Heart left ventricle (tissue), 16 donors: ENCODE measurements at places on chromosomes 16 and 17. TPM values are rescaled to one million over a fixed set of nuclear protein-coding genes. Genes with fewer than 3 reads are reported as not detected.

GRCh38 chr16:62018301-62019060, 17.8 kb downstream of the CDH8 start:
- no peak for DNase-seq

- DNase-seq: no peak
Observed at GRCh38 chr16:27980919-27981700, 82.4 kb downstream of the GSG1L start.

DNA sequence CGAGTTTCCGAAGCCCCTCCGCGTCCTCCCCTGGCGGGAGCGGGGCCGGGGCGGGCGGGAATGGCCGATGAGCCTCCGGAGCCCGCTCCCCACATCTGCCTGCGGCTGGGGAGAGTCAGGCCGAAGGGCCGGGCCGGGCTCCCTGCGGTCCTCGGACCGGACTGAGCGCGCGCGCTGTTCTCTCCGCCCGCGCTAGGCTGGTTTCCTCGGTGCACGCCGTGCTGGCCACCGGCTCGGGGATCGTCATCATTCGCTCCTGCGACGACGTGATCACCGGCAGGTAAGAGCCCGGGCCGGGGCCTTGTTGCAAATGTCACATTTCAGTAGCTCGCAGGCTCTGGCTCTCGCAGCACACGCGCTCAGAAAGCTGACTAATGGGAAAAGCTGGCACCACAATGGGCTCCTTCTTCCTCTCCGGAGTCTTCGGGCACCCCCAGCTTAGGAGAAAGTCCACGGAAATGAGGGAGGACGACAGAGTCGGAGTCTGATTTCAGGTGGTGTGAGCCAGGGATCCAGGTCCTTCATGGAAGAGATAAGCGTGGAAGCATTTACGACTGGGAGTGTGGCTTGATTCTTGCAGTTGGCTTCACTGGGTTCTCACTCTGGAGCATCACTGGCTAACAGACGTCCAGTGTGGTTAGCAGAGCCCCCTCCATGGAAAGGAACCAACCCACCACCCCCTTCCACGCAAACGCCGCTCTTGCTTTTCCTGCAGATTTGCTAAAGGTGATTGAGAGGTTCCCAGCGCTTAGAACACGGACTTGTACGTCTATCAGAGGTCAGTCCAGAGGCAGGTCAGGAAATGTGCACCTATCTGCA, 715 bp downstream of the TLCD3A start:
- no peak for DNase-seq

- no peak for DNase-seq
Observed at GRCh38 chr16:2004795-2005517, 4.7 kb downstream of the ZNF598 start.

GRCh38 chr17:41885733-41886132, 20.5 kb upstream of the KLHL11 start:
- no peak for DNase-seq

- DNase-seq: no peak
Observed at GRCh38 chr16:81449899-81450608, 5.4 kb downstream of the CMIP start.

- DNase-seq: no peak
Observed at GRCh38 chr17:31405890-31406371, 14.5 kb downstream of the RAB11FIP4 start.

DNA sequence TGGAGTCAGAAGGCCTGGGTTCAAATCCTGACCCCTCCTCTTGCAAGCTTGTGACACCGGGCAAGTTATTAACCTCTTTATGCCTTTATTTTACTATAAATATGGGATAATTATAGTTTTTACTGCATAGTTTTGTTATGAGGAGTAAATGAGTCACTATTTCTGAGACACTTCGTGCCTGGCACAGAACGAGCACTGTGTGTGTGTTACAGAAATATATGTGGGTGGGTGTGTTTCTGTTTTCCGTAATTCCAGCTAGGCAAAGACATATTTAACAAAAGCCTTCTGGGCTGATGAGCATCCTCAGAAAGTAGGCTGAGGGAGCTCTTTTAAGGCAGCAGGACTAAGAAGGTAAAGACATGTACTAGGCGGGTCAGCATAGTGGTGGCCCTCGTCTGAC, 417.9 kb downstream of the MAF start:
- no peak for DNase-seq

- no peak for DNase-seq
Observed at GRCh38 chr17:72219137-72219823, 98.5 kb downstream of the SOX9 start.

GRCh38 chr16:6495486-6496210, 837.0 kb upstream of the RBFOX1 start:
- no peak for DNase-seq

- DNase-seq: no peak
Observed at GRCh38 chr17:63279498-63280230, 166.4 kb downstream of the CYB561 start.

DNA sequence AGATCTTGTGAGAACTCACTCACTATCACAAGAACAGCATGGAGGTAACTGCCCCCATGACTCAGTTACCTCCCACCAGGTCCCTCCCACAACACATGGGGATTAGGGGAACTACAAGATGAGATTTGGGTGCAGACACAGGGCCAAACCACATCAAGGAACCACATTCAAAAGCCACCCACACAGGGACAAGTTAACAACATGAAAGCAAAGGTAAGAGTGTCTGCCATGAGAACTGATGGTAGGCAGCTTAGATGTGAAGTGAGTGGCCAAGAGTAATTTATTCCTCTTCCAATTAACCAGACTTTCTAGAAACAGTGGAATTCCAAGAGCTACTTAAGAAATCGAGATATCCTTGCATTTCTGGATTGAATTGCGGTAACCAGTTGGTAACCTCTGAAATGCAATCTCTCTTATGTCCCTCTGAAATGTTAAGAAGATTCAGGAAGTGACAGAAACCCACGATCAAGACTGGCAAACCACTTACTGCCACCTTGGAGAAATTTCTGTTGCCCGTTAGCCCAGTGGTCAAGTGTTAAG, 167.4 kb upstream of the CACNG5 start:
- no peak for DNase-seq

DNA sequence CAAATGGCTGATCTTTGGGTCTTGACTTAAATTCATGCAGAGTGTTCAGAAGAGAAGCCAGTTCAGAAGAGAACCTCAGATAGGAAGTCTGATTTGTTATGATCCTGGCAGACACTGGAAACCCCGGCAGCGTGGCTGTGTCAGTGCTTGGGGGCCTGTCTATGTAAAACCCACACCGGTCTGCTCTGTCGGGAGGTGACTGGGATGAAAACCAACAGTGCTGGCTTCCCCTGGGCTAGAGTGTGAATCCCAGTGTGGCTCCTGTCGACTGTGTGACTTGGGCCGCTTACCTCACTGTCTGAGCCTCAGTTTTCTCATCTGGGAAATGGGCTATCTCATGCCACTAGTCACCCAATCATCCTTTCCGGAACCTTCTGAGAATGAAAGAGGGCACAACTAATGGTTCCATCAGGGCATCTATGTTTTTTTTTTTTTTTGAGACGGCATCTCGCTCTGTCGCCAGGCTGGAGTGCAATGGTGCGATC, 92.4 kb downstream of the FOXL1 start:
- DNase-seq: no peak

GRCh38 chr17:58527949-58528348, 13.5 kb upstream of the MTMR4 start:
- no peak for DNase-seq

DNA sequence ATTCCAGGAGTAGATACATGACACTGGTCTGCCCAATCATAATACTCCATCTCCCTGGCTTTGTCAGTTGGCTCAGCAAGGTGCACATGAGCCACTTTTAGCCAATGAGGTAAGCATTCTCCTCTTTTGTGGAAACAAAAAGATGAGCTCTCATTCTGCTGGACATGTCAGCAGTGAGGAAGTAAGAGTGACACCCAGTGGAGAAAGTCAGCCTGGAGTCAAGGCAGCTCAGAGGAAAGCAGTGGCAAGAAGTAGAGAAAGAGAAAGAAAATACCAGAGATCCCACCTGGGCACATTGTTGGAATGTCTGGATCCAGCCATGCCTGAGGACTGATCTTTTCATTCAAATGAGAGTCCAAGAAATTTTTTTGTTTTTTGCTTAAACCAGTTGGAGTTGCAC, 496.9 kb upstream of the C16orf82 start:
- no peak for DNase-seq

- no peak for DNase-seq
Observed at GRCh38 chr17:80856863-80857755, 134.5 kb upstream of the CHMP6 start.

GRCh38 chr17:45170931-45171337, 9.3 kb downstream of the HEXIM2 start:
- DNase-seq: peak; percentile 53

DNA sequence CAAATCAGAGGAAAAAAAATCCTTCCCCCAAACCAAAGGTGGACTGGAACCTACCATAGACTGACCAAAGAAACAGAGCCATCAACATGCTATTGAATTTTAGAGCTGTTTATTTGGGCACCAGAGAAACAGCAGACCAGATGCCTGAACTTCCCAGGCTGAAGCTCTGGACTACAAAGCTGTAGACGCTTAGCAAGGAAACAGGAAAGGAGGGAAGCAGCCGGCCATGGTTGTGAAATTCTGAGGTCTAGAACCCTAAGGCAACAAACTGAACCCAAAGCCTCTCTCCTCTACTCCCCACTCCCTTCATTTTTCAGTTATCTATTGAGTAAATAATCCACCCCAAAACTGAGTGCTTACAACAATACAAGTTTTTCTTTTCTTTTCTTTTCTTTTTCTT, 45.4 kb upstream of the MEIOC start:
- DNase-seq: no peak

GRCh38 chr17:63579633-63580032, 21.1 kb upstream of the TACO1 start:
- DNase-seq: no peak

DNA sequence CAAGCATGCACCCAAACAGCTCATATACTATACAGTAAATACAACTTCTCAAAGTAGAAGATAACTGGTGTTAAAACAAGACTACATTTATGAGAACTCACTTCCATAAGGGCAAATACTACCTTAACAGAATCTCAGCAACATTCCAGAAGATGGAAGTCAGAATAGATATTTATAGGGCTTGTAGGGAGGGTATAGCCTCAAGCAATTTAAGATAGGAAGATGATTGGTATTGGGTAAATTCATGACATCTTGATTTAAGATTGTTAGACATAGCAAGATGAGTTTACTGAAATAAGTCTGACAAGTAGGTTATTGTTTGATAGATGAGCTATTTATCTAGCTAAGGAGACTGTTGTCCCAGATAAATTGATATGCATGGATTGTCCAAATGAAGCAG, 250.2 kb downstream of the CDH13 start:
- no peak for DNase-seq

GRCh38 chr16:24671455-24671954, 57.9 kb upstream of the TNRC6A start:
- no peak for DNase-seq

- peak; percentile 82 for DNase-seq
Observed at GRCh38 chr16:86929057-86929871, 350.9 kb downstream of the FOXL1 start.

DNA sequence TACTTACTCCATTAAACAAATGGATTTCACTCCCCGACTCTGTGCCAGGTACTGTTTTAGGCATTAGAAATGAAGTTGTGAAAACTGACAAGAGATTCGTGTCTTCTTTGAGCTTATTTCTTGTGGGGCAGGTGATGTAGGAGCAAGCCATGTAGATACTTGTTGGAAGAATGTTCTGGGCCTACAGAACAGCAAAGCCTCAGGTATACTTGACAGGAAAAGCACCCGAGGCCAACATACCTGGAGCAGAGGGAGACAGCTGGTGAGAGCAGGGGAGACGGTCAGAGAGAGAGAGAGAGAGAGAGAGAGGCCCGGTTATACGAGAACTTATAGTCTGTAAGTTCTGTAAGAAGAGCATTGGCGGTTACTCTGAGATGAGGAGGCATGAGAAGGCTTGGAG, 110.8 kb downstream of the FTO start:
- no peak for DNase-seq

GRCh38 chr17:61877837-61878236, 14.5 kb upstream of the BRIP1 start:
- DNase-seq: no peak

- DNase-seq: no peak
Observed at GRCh38 chr17:80244871-80245509, 15.7 kb upstream of the RNF213 start.

DNA sequence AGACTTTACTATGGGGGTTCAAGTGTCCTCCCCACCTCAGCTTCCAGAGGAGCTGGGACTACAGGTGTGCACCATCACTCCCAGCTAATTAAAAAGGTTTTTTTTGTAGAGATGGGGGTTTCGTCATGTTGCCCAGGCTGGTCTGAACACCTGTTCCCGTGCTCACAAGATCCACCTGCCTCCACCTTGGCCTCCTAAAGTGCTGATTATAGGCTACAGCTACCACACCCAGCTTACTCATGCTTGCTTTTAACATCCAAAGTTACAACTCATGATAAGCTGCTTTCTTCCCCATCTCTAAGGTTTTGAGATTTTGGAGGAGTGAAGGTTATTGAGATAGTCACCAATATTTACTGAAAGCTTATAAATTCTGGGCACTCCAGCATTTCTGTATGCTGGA, 2.6 kb downstream of the NUP88 start:
- DNase-seq: no peak

DNA sequence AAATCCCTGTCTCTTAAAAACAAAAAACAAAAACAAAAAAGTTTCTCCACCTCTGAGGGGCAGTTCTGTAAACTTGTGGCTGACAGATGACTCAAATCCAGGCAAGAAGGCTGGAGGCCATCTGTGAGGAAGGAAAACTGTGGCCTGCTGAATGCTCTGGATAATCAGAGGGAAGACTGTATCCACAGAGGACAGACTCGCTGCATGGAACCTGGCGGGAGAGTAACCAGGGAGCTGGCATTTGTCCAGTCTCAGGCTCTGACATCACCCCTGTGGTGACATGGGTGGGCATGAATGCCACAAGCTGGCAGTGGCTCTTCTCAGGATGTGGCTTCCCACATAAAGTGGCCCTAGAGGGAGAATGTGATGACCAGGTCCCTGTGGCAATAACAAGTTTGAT, 2.8 kb upstream of the KSR1 start:
- no peak for DNase-seq

GRCh38 chr17:28482551-28483199, 9.2 kb downstream of the SLC13A2 start:
- no peak for DNase-seq

GRCh38 chr17:76164331-76164730, 23.3 kb upstream of the FOXJ1 start:
- no peak for DNase-seq

DNA sequence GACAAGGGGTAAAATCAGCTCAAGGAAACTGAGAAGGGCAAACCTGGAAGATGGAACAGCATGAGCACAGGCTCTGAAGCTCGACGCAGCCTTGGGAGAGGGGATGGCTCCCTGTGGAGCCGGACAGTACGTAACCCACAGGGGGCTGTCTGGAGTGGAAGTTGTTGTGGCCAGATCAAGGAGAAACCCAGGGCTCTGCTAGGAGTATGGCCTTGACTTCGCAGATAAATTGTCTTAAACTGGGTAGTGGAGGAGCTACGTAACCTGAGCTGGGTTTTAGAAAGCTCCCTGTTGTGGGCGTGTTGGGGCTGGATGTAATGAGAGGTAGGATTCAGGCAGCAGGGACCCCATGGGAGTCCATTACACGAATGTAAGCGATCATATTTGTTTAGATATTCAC, 25.5 kb upstream of the AXIN2 start:
- DNase-seq: no peak

Gene CD300E
- 0.30 TPM for polyA plus RNA-seq

Gene MYADML2
- 7.4 TPM for polyA plus RNA-seq

Gene GNG13
- polyA plus RNA-seq: not detected

Gene MYO18A
- polyA plus RNA-seq: 83.5 TPM

Gene MMP28
- polyA plus RNA-seq: 3.4 TPM

Gene TBC1D28
- polyA plus RNA-seq: not detected

Gene MPO
- 0.11 TPM for polyA plus RNA-seq

Gene EMP2
- polyA plus RNA-seq: 47.2 TPM
